Occipital lobe (tissue), 3 donors: ENCODE measurements at places on chromosomes 6 and 20.

DNA sequence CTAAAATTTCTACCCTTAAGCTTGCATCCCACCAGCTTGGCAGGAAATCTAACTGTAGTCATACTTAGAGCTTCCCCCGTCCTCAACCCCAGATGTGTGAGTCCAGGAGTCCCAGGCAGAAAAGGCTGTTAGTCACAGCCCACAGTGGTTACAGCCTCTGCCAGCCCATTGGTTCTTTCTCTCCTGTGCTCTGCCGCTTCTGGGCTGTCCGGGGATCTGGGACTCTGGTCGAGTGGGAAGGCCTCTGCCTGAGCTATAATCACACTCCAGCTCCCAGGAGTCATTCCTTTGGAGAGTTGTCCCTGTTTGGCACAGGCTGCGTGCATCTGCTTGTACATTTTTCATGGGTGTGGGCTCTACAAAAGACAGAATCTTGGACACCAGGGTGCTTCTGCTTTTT is 45.6 kb upstream of the FYN start:
- DNase-seq = no peak

- DNase-seq = no peak
These were observed 314.8 kb upstream of the QKI start for GRCh38 chr6:163099621-163100171.

DNA sequence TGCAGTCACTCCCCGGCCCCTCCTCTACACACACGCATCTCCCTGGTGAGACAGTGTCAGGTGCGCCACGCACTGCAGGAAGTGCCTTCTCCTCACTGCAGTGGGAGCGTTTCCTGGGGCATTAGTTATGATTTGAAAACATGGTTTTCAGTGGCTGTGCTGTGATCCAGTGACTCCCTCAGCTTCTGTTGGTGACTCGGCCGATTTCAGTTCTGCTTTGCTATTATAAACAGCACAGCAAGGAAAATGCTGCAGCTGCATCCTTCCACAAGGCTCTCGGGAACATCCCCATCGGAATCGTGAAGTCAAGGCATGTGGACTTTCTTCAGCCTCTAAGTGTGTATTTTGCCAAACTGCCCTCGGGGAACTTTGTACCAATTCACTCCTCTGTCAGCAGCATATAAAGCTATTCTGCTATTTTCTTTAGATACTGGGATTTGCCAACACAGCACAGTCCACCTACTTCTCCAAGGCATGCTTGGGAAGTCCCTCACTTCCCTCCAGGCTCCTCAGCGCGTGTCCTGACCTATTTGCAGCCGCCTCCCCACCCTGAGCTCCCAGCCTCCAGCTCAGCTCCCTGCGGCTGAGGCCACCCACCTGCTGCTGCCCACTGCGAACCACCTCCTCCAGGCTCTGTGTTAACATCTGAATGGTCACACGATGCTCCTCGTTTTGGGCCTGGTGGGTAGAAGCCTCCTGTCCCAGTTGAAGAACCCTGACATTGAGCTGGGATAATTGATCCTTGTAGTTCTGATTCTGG is 54.5 kb downstream of the GINS1 start:
- DNase-seq = no peak

DNA sequence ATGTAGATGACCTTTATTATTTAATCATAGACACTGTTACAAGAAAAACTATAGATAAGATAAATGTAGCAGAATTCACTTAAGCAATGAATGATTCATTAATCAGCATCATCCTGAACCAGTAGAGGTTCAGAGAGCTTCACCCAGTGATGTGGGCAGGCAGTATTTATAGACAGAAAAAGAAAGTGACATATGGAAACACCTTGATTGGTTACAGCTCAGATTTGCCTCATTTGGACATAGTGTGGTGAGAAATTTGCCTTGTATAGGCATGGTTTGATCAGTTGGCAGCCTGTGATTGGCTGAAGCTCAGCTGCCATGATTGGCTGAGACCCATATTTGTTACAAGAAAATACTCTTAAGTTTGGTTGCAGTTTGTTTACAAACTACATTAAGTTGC is 4.6 kb downstream of the C6orf58 start:
- DNase-seq = no peak

GRCh38 chr6:117607511-117607910 is 5.2 kb upstream of the GOPC start:
- no peak for DNase-seq
